Stimulated activated CD8-positive, alpha-beta memory T cell treated with anti-CD3 and anti-CD28 coated beads, Interleukin-4, amount 100 ng/mL, for 1 hour (primary cell): ENCODE measurements at places on chromosomes 2 and 18.

DNA sequence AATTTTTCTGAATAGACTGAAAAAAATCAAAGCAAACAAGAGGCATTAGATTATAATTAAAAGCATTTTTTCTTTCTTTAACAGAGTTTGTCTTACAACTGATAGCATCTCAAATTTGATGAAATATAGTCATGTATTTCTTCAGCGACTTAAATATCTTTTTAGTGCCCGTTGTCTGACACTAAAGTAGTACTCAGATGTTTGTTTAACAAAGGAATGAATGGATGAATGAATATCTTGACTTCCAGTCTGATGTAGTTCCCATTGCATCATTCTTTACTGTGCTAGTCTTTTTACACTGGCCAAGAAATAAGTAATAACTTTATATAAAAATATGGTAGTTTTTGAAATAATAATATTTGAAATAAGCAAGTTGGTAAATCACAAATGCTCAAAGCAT is 111.1 kb downstream of the TTC27 start:
- DNase-seq = no peak

- no peak for DNase-seq
Observed at GRCh38 chr18:75230163-75231052, 19.8 kb downstream of the TSHZ1 start.

DNA sequence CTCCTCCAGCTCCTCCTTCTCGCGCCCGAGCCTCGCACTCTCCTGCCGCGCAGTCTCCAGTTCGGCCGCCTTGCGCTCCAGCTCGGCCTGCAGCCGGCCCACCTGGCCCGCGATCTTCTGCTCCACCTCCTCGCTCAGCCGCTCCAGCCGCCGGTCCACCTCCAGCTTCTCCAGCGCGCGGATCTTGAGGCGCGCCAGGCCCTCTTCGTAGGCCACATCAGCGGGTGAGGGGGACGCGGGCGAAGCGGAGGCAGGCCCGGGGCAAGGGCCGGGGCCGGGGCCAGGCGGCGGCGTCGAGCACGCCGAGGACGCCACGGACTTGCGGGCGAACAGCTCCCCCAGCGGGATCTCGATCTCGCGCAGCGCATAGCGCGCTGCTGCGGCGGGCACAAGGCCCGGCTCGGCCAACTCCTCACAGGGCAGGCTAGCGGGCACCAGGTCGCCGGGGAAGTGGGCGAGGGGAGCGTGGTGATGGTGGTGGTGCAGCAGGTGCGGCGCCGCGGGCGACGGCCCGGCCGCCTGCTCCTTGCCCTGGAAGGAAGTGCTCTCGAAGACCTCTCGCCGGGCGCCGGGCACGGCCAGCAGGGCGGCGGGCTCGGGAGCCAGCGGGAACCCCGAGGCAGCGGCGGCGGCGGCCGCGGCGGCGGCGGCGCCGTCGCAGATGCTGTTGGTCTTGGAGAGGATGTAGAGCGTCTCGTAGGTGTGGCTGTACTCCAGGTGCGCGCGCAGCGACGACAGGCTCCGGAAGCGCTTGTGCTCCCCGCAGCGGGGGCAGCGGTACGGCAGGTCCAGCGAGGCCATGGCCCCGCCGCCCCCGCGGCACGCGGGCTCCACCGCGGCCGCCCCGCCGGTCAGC is 15.2 kb downstream of the FBXO41 start:
- DNase-seq = peak; percentile 47

DNA sequence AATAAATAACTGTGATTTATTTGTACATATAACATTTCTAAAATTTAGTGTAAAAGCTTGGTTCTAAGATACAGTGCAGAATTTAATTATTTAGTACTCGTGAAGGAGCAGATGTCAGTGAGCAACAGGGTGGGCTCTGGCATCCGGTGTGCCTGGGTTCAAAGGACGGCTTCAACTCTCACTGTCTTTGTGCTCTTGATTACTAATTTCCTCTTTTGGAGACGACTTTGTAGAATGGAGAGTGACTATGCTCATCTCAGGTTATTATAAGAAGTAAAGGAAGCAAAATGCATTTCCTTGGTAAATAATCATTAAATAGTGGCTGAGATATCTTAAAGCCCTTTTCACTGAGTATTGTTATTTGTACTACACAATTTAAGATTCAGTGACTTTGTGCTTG is 271.7 kb downstream of the ASXL3 start:
- DNase-seq = no peak

GRCh38 chr2:128379021-128380015 is 60.6 kb upstream of the HS6ST1 start:
- DNase-seq = no peak
